Heart right ventricle (tissue), 16 donors: ENCODE measurements at places on chromosomes 6 and 20.

DNA sequence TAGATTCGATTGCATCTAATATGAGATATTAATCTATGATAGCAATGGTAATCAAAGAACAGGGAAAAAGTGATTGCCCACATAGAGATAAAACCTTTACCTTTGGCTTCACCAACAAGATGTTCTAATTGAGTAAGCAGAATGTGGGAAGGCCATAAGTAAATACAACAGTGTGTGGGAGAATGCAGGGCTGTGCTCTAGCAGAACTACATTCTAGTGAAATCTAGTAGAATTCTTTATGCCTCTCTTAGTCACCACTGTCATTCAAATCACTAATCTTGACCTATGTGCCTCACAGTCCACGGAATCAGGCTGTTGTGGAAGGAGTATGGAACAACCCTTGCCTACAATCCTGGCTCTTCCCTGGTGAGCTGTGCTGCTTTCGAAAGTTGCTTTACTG is 30.4 kb upstream of the MCM9 start:
- no peak for DNase-seq

- DNase-seq, result no peak
Observed at GRCh38 chr20:6730672-6731328, 36.7 kb upstream of the BMP2 start.

DNA sequence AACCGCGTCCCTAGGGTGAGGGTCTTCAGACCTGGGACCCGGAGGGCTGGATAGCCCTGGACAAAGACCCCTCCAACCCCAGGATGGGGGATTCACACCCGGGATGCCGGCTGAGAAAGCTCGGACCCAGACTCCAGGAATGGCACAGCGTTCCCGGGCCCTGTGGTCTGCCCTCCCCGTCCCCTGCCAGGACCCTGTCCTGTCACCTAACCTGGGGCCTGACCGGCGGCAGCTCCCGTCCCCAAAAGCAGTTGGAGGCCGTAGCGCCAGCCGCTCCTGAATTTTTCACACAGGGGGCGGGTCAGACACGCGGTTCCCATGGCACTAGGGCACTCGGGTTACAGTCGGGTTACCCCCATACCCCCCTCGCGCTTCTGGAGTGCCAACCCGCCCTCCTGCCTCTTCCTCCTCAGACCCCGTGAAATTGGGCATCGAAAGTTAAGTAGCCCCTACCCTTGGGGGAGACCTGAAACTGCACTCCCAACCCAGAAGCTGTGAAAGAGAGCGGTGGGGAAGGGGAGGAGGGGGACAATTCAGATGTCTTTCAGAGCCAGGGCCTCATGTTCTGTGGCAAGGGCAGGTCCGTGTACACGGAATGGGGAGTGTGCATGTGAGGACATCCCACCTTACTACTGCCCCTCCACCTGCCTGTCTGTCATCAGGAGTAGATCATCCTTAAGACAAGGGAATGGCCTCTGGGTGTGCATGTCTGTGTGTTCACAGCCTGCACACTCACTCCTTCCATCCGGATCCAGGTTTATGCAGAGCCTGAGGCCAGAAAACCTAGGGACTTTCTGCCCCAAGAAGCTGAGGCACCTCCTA is 595 bp downstream of the REM1 start:
- no peak for DNase-seq

DNA sequence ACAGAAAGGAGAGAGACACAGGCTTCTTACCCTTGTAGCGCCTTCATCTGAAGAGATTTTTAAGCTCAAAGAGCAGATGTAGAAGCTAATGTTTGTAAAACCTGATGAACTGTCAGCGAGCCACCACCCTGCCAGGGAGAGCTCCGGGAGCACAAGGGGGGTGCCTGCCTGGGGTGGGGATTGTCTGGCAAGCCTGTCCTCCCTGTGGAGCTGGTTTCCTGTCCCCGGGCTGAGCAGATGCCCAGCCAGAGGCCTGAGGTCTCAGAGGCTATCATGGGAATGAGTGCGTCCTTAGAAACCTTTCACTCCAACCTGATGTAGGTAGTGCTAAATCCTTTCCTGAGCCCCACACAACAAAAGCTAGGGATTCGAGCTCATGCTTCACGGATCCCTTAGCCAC is 41.9 kb upstream of the NR2E1 start:
- DNase-seq, result no peak

DNA sequence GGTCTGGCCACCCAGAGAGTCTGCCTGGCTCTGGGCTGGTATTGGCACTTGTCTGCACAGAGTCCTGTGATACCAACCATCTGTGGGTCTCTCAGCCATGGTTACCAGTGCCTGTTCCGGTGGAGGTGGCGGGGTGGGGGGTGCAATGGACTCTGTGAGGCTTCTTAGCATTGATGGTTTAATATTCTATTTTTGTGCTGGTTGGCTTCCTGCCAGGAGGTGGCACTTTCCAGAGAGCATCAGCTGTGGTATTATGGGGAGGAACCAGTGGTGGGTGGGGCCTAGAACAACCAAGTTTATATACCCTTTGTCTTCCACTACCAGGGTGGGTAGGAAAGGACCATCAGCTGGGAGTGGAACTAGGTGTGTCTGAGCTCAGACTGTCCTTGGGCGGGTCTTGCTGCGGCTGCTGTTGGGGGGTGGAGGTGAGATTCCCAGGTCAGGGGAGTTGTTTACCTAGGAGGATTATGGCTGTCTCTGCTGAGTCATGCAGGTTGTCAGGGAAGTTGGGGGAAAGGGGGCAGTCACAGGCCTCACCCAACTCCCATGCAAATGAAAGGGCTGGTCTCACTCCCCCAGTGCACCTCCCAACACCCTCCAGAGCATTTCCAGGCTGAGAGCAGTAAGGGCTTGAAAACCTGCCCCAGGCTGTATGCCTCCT is 117.5 kb downstream of the FLRT3 start:
- DNase-seq, result peak; percentile 25

GRCh38 chr6:252775-253535 is 39.3 kb upstream of the DUSP22 start:
- DNase-seq, result no peak

- DNase-seq, result no peak
Observed at GRCh38 chr6:89047473-89047872, 33.1 kb upstream of the PNRC1 start.

GRCh38 chr6:2848851-2849250 is 7.2 kb upstream of the SERPINB1 start:
- DNase-seq, result no peak

GRCh38 chr20:63740070-63740626 is 572 bp downstream of the SLC2A4RG start:
- no peak for DNase-seq

- no peak for DNase-seq
Observed at GRCh38 chr6:162260027-162260426, 467.5 kb downstream of the PRKN start.

- DNase-seq, result no peak
Observed at GRCh38 chr20:2986466-2986865, 57.0 kb upstream of the GNRH2 start.

DNA sequence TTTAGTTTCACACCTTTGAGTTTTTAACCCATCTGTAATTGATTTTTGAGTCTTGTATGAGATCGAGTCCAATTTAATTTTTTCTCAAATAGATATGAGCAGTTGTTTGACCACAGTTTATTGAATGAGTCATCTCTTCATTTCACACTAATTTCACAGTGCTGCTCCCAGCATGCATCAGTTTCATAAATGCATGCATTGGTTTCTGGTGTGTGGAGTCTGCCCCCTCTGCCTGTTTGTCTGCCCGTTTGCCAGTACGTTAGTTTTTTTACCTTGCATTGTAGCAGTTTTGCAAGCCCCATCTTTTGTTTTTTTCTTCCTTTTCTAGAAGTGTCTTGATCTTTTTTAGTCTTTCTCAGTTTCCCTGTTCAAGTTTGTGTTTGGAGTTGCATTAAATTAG is 11.9 kb downstream of the SLX4IP start:
- DNase-seq, result no peak

DNA sequence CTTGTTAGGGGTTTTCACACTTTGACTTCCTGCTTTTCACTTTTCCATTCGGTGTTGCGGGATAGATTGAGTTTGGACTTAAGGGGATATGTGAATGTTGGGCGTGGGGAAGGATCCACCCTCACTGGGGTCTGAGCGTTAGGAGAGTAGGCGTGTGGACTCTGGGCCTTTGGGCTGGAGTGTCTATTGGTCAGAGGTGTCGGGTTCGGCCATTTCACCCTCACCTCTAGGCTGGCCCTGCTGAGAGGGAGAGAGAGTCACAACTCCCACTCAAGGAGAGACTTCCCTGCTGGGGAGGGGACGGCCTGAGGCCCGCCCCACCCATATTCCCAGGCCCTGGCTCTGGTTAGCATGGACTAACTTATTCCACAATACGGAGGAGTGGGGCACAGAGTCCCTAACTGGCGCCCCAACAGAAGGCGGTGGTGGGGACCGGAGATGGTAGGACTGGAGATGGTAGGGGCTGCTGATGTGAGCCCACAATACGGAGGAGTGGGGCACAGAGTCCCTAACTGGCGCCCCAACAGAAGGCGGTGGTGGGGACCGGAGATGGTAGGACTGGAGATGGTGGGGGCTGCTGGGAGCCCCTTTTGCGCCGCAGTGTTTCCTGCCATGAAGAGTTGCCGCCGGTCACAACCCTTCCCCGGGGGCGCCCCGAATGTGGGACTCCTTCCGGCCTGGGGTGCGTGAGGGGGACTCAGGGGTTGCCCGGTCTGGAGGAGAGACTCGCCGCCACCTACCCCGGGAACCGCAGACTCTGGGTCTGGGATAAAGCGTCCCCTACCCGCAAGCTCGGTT is 1.4 kb upstream of the PTPRA start:
- no peak for DNase-seq

GRCh38 chr6:107719160-107719559 is 105.0 kb downstream of the SCML4 start:
- DNase-seq, result no peak

- DNase-seq, result no peak
Observed at GRCh38 chr6:12467706-12468670, 177.8 kb downstream of the EDN1 start.

GRCh38 chr6:151065027-151065815 is 174.5 kb upstream of the AKAP12 start:
- no peak for DNase-seq

GRCh38 chr6:132246632-132247270 is 154.5 kb downstream of the MOXD1 start:
- no peak for DNase-seq

DNA sequence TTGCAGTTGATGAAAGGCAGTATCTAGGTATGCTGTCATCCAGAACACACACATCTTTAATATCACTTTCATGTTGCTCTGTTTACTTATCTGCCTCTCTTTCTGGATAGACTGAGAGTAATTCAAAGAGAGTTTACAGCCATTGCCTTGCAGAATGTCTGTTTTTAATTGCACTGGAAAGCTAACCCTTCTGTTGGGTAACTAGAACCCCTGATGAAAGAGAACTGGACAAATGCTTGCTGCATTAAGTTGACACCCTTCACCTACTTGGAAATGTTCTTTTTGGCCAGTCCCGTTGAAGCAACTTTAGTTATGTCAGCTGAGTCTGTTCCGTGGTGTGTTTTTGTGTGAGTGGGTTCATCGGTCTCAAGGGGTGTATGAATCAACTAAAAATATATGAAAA is 383.8 kb upstream of the CITED2 start:
- no peak for DNase-seq

GRCh38 chr6:31712296-31712695 is 2.9 kb upstream of the LY6G6D start:
- DNase-seq, result peak; percentile 15

- no peak for DNase-seq
Observed at GRCh38 chr6:14254505-14254904, 136.9 kb downstream of the CD83 start.

DNA sequence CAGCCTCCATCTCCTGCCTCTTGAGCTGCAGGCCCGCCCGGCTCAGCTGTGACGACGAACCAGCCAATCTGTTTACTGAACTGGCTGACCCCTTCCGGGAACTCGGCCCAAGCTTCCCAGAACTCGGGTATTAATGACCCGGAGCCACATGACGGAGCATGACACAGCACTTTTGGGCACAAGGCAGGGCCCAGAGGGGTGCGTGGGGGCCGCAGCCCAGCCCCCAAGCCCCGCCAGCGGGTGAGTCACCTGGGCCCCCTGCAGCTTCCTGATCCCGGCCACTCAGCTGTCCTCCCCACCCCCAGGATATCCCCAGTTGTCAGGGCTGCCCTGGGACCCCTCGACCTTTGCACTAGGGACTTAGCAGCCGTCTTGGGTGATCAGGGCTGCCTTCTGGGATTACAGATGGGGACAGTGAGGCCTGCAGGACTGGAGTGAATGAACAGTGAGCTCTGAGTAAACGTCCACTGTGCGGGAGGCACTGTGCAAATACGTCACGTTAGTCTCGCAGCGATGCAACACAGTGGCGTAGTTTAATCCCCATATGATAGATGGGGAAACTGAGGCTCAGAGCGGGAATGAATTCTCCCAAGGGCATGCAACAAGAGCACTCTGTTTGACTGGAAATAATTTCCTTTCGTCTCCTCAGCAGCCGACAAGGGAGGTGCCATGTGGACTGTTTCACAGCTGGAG is 102.1 kb downstream of the CEBPB start:
- DNase-seq, result peak; percentile 92

GRCh38 chr6:20377623-20378265 is 23.9 kb upstream of the E2F3 start:
- no peak for DNase-seq

GRCh38 chr20:2023151-2023550 is 29.3 kb upstream of the PDYN start:
- DNase-seq, result no peak

GRCh38 chr6:113924312-113924723 is 46.6 kb downstream of the HDAC2 start:
- no peak for DNase-seq

DNA sequence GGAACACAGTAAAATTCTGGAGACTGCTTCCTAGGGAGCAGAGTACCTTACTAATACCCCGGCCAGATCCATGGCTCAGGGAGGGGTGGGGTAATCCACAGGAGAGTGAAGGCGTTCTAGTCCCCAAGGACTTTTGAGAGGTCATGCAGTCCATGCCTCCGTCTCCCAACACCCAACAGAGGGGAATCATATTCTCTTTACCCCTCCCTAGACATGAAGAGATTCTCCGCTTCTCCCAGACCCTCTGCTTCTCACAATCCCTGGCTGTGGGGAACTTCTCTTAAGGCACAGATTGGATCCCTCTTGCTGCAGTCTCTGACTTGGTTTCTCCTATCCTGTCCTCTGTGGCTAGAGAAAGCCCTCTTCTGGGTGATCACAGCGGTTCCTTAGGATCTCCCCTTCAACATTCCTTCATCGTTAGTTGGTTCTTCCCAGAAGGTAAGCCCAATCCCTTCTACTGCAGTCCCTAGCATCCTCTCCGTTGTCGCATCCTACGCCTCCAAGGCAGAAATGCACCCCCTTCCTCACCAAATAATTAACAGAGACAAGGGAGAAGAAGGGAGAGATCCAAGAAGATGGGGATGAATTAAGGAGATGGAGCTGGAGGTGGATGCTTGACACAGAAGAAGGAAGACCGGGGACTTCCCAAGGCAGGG is 562 bp downstream of the GGT7 start:
- no peak for DNase-seq

GRCh38 chr6:158503846-158504245 is 56.0 kb upstream of the TMEM181 start:
- no peak for DNase-seq

- no peak for DNase-seq
Observed at GRCh38 chr20:14062786-14063185, 67.5 kb downstream of the MACROD2 start.

DNA sequence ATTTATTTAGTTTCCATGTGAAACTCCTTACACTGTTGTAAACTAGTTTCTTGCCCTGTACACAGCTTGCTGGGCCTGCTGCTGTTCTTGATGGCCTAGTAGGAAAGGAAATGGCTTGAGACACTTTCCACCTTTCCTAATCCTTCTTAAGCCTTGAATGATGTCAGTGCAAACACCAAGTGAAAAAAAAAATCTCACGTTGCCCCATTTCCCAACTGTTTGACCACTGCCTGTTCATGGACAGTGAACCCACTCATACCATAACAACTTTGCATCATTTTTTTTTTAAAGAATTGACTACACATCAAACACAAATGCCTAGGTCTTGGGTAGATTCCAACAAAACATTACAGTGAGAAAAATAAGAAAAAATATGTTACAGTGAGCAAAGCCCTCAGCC is 653.6 kb upstream of the FLRT3 start:
- no peak for DNase-seq
